Lung (tissue), 17 donors: ENCODE measurements at places on chromosomes 11 and 22. TPM values are rescaled to one million over a fixed set of nuclear protein-coding genes. Genes with fewer than 3 reads are reported as not detected.

- DNase-seq, result no peak
These were observed 54.3 kb downstream of the DDI1 start for GRCh38 chr11:104090767-104091166.

The TBX1 gene
- total RNA-seq, result 19.3 TPM

- no peak for DNase-seq
These were observed 5.8 kb upstream of the CEP295 start for GRCh38 chr11:93655581-93656255.

- peak; percentile 97 for DNase-seq
These were observed at the start of gene SMARCB1 for GRCh38 chr22:23786752-23787599. Gene SMARCB1 (plus strand): TSS chr22:23786966. CDS start chr22:23787170, 204 bp downstream.

DNA sequence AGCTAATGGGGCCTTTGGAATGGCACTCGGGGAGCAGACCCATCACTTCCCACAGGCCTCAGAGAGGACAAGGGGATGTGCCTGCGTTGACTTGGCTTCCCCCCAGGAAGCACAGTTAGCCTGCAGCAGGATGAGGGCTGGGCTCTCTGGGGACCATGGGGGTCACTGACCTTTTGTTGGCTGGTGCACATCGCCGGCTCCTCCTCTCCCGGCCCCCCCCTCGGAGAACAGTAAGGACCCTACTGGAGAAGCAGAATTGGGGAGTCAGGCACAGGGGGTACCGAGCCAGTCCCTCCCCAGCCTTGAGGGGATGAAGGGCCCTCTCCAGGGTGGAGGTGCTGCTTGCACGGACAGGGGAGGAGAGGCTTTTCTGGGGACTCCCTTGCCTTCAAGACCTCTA, 32.8 kb downstream of the NRXN2 start:
- DNase-seq, result no peak

The PTH gene
- not detected for total RNA-seq

GRCh38 chr11:60923800-60924109, 505 bp upstream of the TMEM132A start:
- no peak for DNase-seq

GRCh38 chr11:69430566-69430965, 50.9 kb upstream of the LINC01488 start:
- DNase-seq, result no peak

The MAPK12 gene
- total RNA-seq, result 10.4 TPM

- no peak for DNase-seq
These were observed 552.8 kb upstream of the CCDC179 start for GRCh38 chr11:23413057-23413456.

GRCh38 chr11:63417174-63417852, 47.7 kb downstream of the SLC22A9 start:
- no peak for DNase-seq

DNA sequence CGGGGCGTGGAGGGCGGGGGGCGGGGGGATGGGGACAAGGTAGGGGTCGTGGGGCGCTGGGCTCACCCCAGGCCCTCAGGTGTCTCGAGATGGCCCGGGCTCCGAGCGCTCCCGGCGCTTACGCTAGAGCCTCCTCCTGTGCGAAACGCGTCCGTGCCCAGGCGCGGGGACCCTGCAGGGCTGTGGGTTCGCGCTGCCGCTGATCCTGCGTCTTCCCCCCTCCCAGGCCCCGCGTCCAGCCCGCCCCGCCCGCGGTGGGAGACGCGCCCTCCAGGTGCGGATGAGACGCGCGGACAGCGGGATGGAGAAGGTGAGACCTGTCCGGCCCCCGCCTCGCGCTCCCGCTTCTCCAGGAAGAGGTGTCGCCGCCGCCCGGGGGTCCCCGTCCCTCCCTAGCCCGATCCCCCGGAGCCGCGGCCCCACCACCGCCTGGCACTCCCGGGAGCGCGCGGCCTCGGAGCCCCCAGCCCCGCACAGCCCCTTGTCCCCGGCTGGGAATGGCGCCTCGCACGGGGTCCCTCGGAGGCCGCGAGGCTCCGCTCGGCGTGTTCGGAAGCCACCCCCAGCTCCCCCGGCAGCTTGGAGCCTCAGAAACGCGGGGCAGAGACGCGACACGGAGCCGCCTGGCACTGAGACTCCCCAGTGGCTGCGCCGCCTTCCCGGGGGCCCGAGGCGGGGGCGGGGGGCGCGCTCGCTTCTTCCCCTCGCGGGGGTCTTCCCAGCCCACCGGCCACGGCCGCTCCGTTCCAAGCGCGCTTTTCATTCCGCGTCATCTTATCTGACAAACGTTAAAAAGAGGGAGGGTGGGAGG, 27.6 kb upstream of the TOLLIP start:
- DNase-seq, result peak; percentile 56

DNA sequence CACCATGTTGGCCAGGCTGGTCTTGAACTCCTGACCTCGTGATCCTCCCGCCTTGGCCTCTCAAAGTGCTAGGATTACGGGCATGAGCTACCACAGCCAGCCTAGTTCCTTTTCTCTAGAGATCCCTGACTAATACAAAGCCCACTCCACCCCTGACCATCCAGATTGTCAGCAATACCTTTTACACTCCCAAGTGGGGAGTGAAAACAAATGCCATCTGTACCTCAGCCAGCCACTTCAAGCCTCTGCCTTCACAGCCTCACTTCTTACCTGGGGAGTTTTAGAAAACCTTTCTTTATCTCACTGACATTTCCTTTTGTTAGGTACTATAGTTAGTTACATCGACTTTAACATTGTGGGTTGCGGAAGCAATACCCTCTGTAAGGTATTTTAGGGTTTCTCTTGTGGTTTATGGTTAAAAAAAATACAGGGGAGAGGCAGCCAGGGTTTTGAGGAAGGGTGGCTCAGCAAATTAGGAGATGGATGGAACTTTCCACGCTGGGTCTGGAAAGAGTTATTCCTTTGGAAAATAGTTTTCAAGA, 8.9 kb downstream of the TOM1 start:
- no peak for DNase-seq

The CCDC87 gene
- 0.67 TPM for total RNA-seq

The MFRP gene
- total RNA-seq, result not detected

DNA sequence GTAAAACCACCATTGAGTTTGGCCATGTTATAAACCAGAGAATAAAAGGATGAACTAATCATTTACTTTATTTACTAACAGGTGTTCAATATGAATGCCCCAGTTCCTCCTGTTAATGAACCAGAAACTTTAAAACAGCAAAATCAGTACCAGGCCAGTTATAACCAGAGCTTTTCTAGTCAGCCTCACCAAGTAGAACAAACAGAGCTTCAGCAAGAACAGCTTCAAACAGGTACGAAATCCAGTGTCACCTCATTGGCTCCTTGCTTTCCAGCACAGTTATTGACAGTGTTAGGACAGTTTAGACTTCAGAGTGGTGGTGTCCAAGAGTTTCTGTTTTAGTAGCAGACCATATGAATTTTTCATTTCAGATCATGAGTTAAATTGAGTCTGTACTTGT, 13.6 kb upstream of the NAT10 start:
- DNase-seq, result no peak

- no peak for DNase-seq
These were observed 14.4 kb upstream of the SPTBN2 start for GRCh38 chr11:66743271-66743968.

DNA sequence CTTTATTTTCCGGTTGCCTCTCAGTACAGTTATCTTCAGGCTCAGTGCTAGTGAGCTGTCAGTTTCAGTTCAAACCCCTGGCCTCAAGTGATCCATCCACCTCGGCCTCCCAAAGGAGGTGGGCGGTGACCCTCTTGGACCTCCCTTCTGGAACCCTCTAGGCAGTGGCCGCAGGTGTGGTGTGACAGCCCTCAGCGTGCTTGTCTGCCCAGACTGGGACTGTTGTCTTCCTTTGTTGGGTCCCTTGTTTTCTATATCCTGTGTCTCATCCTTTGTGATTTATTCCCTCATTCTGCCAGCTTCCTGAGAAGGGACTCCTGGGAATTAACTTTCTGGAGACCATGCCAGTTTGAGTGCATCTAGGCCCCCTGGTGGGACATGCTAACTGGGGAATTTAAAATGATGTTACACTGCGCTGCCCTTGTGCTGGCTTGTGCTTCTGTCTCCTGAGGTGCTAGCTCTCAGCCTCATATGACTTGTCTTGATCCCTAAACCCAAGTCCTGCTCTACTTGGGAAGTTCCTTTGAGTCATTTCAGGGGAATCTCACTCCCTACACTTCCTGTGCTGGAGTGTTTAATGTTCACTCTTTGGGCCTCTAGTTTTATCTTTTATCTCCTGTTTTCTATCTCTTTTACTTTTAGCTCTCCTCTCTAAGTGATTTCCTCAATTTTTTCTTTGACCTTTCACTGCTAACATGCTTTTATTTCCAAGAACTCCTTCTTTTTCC, 19.4 kb downstream of the MED15 start:
- no peak for DNase-seq

DNA sequence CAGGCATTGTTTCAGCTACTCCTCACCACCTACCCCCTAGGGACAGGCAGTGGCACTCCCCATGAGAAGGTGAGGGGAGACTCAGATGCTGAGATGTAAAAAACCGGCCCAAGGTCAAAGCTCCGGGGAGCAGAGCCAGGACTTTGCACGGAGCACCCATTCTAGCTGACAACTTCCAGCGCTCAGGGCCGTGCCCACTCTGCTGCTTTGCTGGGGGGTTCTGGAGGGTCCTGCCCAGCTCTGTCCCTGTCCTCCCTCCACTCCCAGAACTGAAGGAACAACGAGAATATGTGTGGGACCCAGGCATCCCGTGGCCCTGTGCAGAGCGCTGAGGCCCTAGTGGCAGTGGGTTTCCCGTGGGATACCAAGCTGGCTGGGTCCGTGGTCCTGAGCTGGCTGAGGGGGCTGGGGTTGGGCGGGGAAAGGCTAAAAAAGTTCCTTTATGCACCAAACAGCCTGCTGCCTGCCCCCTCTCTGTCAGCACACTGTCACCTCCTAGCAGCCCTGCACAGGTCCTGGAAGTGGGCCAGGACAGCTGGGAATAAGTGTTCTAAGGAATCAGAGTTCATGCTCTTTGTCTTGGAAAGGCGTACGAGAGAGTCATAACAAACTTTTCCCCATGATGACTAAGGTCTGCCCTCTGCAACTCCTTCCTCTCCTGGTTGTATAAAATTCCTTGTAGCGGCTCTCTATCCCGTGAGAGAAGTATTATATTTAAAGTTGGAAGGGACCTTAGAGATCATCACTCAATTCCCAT, 1.9 kb downstream of the MS4A10 start:
- peak; percentile 65 for DNase-seq

GRCh38 chr22:41028841-41029240, 63.6 kb upstream of the EP300 start:
- no peak for DNase-seq

DNA sequence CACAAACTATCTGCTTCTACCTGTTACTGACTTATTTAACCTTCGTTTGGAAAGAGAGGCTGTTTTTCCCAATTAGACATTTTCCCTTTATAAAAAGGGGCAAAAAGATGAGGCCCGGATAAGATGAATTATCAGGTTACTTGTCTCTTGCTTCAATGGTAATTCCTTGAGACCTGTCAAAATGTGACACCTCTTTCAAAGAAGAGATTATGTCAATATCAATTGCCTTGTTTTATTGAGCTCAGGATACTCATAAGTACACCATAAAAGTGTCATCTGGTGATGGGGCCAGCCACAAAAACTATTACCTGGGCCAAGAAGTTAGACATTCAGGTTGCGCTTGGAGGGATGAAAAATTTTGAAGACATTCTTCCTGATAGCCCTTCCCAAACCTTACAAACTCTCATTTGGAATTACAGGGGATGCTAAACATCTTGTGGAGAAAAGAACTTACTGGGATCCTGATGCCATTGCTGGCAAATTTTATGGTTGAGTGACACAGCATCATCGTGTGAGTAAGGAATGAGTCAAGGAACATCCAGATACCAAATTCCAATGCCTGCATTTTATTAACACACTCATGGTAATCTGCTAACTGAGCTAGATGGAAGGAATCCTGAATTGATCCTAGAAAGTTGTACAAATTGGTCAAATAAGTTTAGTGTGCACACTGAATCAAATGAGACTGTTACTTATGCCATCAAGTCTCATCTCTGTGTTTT, 1071.2 kb downstream of the LRRC4C start:
- DNase-seq, result no peak

The FAM83F gene
- total RNA-seq, result 1.0 TPM

The OR52A1 gene
- not detected for total RNA-seq

DNA sequence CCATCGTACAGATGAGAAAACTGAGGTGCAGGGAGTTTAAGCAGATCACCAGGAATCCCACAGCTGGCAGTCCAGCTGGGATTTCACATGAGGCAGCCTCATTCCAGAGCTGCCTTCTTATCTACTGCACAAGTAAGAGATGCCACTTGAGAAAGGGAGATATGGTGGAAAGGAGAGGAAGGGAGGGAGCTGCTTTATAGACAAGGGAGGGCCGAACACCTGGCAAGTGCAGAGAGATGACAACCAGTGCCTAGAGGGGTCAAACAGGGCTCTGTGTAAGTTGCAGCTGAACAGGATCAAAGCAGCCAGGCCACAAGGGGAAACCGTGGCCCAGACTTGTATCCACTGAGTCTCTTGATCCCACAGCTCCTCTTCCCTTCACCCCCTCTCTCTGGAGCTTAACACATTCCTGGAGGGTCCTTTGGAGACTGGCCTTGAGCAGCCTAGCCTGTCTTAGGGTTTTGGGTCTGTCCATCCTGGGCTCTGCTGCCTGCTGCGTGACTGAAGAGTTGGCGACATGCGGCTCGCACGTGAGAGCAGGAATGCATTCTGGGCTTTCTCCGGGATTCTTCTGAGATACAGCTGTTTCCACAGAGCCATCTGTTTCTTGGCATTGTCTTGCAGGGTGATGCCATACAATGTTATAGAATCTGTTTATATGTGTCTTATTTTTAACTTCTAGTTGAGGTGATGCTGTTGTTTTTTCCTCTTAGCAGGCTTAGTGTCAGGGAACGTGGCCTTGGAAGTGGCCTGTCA, 268.5 kb upstream of the SYN3 start:
- DNase-seq, result peak; percentile 25

The ASCL2 gene
- not detected for total RNA-seq

The TTC28 gene
- 72.2 TPM for total RNA-seq
